ENCODE measurements at places on chromosomes 1 and 21.

GRCh38 chr1:10696977-10697376 lies 99.5 kb downstream of the CASZ1 start:
- DNase-seq = no peak

DNA sequence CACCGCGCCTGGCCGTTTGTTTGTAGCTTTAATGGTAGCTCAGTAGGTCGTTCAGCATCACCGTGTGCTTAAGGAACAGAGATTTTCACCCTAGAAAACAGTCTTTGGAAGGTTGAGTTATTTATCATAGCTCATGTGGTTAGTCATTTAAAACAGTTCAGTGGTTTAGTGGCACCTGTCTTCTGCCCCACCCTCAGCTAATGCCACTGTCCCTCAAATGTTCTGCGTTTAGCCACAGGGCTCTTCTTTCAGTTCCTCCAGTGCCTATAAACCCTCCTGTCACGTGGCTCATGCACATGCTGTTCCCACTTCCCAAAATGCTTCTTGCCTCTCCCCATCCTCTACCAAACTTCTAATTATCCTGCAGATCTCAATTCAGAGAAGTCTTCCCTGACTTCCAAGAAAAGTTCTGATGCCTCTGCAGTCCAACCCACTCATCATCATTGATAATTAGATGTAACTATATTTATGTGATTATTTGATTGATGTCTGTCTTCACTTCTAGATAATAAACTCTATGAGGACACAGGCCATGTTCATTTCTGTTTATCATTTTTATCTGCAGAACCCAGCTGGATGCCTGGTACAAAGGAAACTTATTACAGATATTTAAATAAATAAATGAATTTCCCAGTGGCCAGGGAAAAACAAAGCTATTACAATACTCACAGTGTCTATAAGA lies 14.4 kb upstream of the DIPK1A start:
- DNase-seq = no peak

- no peak for DNase-seq
These were observed 180.0 kb downstream of the ETS2 start for GRCh38 chr21:38985568-38986378.

DNA sequence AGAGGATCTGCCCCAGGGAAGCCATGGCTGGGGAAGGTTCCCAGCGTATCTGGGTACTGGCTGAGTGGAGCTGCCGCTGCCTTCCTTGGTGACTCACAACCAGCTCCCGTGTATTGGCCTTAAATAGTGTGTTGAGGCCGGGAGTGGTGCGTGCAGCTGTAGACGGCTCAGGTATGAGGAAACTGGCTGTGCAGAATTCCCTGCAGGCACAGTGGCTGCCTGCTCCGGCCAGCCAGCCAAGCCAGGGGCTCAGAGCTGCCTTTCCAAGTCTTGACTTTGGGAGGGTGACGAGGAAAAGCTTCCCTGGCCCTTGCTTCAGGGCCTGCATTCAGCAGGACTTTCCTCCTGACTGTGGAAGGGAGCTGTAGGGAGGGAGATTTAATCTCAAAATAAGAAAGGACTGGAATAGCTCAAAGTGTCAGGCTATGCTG lies at the start of gene VTCN1:
VTCN1 (minus strand) TSS at position 97 of the 431 bp plus-strand sequence; CDS start at position 25, 72 bp downstream.
- no peak for DNase-seq

DNA sequence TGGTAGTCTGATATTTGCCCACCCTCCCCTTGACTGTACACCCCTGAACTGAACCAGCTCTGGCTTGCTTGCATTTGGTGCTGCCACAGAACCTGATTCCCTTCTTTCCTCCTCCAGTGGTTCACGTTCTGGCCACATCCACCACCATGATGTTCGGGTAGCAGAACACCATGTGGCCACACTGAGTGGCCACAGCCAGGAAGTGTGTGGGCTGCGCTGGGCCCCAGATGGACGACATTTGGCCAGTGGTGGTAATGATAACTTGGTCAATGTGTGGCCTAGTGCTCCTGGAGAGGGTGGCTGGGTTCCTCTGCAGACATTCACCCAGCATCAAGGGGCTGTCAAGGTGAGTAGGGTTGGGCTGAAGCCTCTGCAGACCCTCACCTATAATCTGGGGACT lies 1.8 kb downstream of the CDC20 start:
- no peak for DNase-seq

GRCh38 chr1:189960769-189961168 lies 516.9 kb downstream of the BRINP3 start:
- DNase-seq = no peak

DNA sequence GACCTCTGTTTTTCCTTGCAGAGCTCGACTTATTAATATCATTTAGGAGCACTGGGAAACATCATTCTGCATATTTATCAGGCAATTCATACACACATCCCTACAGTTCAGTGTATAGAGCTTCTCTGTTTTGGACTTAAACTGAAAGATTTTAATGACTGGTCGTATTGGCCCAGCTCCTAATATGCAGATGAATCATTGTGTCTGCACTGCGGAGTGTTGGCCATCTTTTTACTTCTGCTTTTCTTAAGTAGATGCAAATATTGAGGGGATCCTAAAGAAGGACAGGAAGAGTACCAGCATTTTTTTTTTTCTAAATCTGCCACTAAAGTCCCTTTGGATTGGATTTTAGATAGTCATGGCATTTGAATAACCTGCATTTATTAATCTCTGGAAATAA lies 154.8 kb downstream of the BACH1 start:
- DNase-seq = no peak

GRCh38 chr1:171112119-171112518 lies 21.4 kb downstream of the FMO3 start:
- DNase-seq = no peak

DNA sequence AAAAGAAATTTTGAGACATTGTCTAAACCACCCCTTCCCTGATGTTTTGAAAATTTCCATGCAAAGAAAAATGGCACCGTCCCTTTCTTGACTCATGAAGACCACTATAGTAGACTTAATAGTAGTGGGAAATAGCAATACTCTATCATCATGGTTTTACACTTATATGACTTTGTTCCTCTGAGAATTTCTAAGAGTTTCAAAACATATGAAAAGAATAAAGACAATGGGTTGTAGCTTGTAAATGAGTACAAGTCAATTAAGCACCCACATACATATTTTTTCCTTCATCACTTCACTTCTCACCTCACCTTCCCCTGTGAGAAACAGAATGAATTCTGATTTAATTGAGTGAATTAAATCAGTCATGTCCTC lies 151.7 kb downstream of the LYPLAL1 start:
- DNase-seq = no peak

GRCh38 chr1:41919131-41919530 lies 409 bp upstream of the HIVEP3 start:
- DNase-seq = no peak

Measured in stimulated activated CD8-positive, alpha-beta memory T cell treated with anti-CD3 and anti-CD28 coated beads, Interleukin-15, amount 100 ng/mL, for 24 hours (primary cell).